Adrenal gland (tissue), 19 donors: ENCODE measurements at places on chromosomes 6 and 20. TPM values are rescaled to one million over a fixed set of nuclear protein-coding genes. Genes with fewer than 3 reads are reported as not detected.
A peak's percentile ranks its signal among the peaks of the same experiment; 100 is the strongest.

Gene ACOT8
- total RNA-seq, result 50.6 TPM

DNA sequence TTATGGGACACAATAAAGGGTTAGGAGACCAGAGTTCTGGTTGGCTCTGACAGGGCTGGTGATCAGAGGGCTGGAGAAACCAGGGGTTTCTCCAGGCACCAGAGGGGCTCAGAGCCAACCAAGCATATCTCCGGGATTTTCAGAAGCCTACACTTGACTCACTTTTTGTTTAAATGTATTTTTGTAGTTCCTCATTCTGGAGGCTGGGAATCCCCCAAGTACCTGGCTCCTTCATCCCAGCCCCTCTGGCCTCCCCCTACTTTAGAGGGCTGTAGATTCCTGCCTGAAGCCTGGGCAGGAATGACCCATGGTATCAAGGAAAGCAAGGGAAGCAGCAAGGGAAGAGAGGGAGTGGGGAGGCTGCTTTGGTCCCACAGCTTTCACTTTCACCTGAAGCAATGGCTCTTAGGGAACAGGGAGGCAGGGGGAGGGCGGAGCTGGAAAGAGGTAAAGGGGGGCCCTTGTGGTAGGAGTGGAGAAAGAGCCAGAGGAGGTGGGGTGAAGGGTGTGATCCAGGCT, 973 bp downstream of the CD40 start:
- no peaks in the 10 kb centered on the region for H3K27me3 ChIP-seq
- no peaks in the 10 kb centered on the region for H3K36me3 ChIP-seq
- H3K27ac ChIP-seq, result no peak overlapping the region

- no peak for DNase-seq
- H3K36me3 ChIP-seq, result no peaks in the 10 kb centered on the region
- no peak overlapping the region for H3K27ac ChIP-seq
- no peak overlapping the region for H3K4me3 ChIP-seq
- H3K27me3 ChIP-seq, result no peaks in the 10 kb centered on the region
- H3K4me1 ChIP-seq, result peaks cover 23% of the 10 kb centered on the region
Observed at GRCh38 chr6:33252759-33253158, 18.9 kb downstream of the VPS52 start.

Gene PSORS1C1
- total RNA-seq, result 1.1 TPM

DNA sequence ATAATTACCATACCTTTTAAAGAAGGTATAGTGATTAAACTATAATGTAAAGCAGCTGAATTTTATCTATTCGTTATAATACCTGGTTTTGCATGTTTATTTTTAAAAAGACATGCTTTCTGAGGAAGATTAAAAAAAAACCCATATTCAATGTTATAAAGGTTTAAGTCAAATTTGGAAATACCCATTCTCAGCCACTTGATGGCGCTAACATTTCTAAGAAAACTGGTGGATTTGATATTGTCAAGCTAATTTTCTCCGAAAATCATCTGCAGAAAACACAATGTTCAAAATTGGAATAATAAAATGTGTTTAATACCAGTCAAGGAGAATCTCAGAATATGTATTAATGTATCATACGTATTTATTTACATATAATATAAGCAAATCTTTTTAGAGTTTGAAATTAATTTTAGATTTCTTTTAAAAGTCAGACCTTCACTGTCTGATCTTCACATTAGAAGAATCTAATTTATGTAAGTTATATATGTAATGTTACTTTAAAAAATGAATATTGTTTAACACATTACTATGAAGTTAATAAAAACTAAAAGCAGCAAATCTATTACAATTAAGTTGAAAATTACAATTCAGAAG, 35.0 kb downstream of the SHPRH start:
- no peak overlapping the region for H3K4me3 ChIP-seq
- no peak for DNase-seq
- H3K36me3 ChIP-seq, result peaks cover 45% of the 10 kb centered on the region
- H3K4me1 ChIP-seq, result no peaks in the 10 kb centered on the region
- no peaks in the 10 kb centered on the region for H3K27me3 ChIP-seq
- H3K27ac ChIP-seq, result no peak overlapping the region

Gene EFCAB8
- not detected for total RNA-seq

- no peak for DNase-seq
- H3K4me1 ChIP-seq, result no peaks in the 10 kb centered on the region
- H3K27ac ChIP-seq, result no peak overlapping the region
- H3K36me3 ChIP-seq, result no peaks in the 10 kb centered on the region
Observed at GRCh38 chr6:24105191-24105590, 20.8 kb upstream of the NRSN1 start.

Gene LRRN4
- total RNA-seq, result not detected

Gene SLCO4A1
- total RNA-seq, result 4.1 TPM

Gene TPMT
- total RNA-seq, result 18.9 TPM

DNA sequence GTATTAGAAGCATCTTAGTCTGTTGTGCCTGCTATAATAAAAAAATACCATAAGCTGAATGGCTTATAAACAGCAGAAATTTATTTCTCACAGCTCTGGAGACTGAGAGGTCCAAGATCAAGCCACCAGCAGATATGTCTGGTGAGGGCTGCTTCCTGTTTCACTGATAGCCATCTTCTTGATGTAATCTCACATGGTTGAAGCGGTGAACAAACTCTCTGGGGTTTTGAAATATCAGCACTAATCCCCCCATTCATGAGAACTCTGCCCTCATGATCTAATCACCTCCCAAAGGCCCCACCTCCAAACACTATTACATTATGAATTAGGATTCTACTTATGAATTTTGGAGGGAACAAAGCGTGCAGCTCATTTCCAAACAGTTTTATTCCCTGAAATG, 11.6 kb upstream of the CLVS2 start:
- no peaks in the 10 kb centered on the region for H3K36me3 ChIP-seq
- no peaks in the 10 kb centered on the region for H3K4me1 ChIP-seq
- DNase-seq, result no peak

- DNase-seq, result no peak
- H3K4me1 ChIP-seq, result no peaks in the 10 kb centered on the region
- no peak overlapping the region for H3K27ac ChIP-seq
- no peaks in the 10 kb centered on the region for H3K36me3 ChIP-seq
- no peaks in the 10 kb centered on the region for H3K27me3 ChIP-seq
Observed at GRCh38 chr6:46638650-46639049, 14.0 kb downstream of the CYP39A1 start.

DNA sequence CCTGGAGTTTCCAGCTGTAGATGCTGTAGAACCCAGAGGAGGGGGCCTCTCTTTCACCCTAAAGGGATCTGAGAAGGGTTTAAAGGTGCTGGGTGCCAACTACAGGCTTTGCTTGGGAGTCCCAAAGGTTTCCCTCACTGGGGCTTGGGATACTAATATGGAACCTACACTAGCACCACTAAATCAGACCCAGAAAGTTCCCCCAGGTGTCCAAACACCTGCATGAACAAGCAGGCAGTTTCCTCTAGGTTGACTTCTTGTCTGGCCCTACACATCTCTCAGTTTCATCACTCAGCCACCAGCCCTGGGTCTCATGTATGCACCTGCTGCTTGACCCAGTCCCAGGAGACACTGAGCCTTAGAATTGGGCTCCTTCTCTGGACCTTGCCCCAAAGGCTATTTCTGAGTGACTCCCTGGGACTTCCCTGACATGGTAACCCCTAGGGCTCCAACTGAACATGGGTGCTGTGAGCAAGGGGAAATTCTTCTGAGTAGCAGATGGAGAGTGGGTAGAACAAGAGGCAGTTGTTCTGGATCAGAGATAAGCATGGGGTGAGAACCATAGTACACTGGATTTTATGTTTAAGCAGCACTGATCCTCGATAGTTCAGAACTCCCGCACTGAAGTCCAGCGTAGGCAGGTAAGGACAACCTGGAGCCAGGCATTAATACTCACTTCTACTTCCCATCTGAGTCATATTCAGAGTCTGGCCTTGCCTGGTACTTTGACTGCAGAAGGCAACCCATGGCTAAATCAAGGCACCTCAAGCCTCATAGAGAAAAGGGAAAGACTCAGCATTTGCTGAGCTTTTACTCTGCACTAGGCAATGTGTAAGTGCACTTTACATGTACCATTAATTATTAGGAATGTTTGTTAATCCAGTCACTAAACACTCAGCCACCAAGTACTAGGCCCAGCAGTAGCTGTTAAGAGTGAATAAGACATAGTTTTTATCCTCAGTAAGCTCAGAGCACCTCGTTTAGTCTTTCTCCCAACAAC, 16.8 kb downstream of the BCL2L1 start:
- no peak overlapping the region for H3K4me3 ChIP-seq
- no peaks in the 10 kb centered on the region for H3K36me3 ChIP-seq
- DNase-seq, result no peak
- H3K27ac ChIP-seq, result no peak overlapping the region
- peaks cover 42% of the 10 kb centered on the region for H3K4me1 ChIP-seq

Gene TSHZ2
- total RNA-seq, result 29.1 TPM

- no peak for DNase-seq
- H3K4me1 ChIP-seq, result no peaks in the 10 kb centered on the region
- no peaks in the 10 kb centered on the region for H3K27me3 ChIP-seq
- H3K27ac ChIP-seq, result no peak overlapping the region
- no peak overlapping the region for H3K4me3 ChIP-seq
Observed at GRCh38 chr6:111798281-111798725, 74.9 kb downstream of the FYN start.

Gene CAGE1
- not detected for total RNA-seq

GRCh38 chr6:164252948-164253347, 838.4 kb downstream of the QKI start:
- H3K4me1 ChIP-seq, result no peaks in the 10 kb centered on the region
- DNase-seq, result no peak
- H3K27me3 ChIP-seq, result no peaks in the 10 kb centered on the region
- H3K4me3 ChIP-seq, result no peak overlapping the region
- no peak overlapping the region for H3K27ac ChIP-seq

Gene KCNK17
- not detected for total RNA-seq

GRCh38 chr6:169326067-169326799, 72.6 kb upstream of the THBS2 start:
- no peaks in the 10 kb centered on the region for H3K27me3 ChIP-seq
- H3K4me3 ChIP-seq, result no peak overlapping the region
- H3K4me1 ChIP-seq, result no peaks in the 10 kb centered on the region
- H3K36me3 ChIP-seq, result no peaks in the 10 kb centered on the region
- DNase-seq, result peak; percentile 59
